ENCODE measurements at places on chromosomes 1 and 21.
A peak's percentile ranks its signal among the peaks of the same experiment; 100 is the strongest.

DNA sequence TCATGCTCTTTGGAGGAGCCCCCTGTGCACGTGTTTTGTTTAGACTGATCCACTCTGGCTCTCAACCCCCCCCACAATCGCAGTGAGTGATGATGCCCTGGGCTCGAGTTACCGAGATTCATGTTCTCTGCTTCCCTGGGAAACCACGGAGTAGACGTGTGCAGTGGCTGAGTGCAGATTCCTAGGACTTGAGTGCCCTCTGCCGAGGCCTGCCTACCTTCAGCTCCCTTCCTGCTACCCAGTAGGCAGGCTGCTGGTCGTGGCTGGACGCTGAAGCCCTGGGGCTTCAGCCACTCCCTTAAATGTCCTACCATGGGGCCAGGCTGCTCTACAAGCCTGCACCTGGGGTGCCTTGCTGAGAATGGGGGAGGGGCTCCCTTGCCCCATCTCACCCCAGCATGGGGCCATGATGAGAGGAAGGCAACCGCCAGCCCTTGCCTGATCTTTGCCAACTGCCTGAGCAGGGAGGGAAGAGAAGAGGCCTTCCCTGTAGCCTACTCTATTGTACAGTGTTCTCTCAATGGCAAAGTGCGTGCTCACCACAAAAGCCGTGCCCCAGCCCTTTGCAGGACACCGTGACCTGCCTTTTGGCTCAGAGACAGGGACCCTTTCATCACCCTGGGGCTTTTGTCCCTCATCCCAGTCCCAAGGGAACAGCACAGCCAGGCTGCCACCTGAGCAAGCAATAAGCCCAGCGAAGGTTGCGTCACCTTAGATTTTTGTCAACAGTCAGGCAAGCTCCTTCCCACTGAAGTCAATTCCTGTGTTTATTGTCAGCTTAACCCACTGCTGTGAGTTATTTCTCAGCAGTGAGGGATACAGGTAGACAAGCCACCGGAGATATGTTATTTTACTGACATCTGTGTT is 4.1 kb upstream of the GRIK3 start:
- no peak for DNase-seq

DNA sequence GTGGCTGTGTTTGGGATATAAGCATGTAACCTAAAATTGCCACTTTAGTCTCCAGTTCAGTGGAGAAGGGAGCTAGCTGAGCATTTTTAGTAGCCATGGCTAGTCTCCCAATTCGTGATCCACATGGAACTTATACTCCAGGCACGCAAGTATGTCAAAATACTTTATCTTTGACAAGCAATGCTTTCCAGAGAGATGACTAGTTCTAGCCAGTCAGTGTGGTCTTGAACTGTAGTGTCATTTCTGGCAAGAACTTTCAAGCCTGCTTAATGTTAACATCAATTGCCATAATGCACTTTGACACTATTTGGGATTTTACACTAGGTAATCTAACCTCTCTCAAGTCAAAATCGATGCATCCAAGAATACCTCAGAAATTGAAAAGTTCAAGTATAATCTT is 660.0 kb downstream of the PTPRC start:
- no peak for DNase-seq

DNA sequence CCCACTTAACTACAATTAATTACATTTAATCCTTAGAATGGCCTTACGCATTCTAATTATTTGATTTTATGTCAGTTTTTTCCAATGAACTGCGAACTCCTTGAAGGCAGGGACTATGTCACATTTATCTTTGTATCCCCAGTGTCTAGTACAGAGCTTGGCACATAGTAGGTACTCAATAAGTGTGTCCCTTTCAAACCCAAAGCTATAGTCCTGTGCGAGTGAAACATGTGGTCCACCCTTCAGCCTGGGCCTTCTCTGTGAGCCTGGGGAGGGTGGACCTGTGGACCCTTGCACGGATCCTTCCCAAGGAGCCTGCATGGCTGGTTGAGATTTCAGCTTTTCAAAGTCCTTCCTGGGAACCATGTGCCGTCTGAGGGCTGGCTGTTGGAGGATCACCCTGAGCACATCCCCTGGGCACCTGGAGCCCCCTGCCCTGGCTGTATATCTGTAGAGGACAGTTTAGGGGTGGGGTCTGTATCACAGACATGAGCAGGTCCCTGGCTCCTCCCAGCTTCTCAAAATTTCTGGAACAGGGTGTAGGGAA is 103.1 kb downstream of the IER5 start:
- no peak for DNase-seq

- DNase-seq: no peak
These were observed 30.2 kb upstream of the VPS26C start for GRCh38 chr21:37297364-37297763.

GRCh38 chr1:54347955-54348699 is 58.1 kb downstream of the SSBP3 start:
- no peak for DNase-seq

DNA sequence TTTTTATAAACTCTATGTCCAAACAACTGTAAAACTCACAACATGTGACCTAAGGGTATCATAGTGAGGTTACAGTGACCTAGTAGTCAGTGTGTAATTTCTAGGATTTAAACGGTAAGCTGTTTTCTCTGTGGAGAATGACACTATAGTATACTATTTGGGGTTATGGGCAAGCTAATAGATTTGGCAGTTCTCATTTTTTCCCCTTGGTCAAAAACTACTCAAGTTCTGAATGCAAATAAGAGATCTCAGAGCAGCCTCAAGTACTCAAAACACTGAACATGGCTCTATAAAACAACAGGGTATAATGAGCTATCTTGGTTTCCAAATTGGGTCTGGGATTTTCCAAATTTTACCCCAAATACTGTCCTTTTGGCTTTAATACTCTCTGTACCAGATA is 88.5 kb upstream of the HMCN1 start:
- no peak for DNase-seq

DNA sequence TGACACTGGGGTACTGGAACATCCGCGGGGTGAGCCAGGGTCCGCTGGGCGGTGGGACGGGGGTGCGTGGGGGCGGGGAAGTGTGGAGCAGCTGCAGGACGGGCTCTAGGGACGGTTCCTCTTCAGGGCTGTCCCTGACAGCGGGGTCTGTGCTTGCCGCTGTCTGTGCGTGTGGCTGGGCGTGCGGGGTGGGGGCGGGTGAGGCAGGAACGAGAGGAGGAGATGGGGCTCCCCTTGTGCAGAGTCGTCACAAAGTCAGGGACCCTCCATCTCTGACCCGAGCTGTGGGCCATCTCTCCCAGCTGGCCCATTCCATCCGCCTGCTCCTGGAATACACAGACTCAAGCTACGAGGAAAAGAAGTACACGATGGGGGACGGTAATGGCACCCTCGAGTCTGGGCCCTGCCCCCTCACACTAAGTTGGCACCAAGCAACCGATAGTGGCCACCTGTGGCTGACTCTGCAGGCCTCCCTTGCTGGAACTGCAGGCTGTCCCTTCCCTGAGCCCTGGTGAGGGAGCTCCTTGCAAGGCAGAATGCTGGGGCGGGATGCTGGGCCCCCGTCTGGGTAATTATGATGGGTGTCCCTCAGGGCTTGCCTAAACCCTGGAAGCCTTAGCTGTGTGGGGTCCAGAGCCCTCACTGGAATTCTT is 392 bp downstream of the GSTM2 start:
- DNase-seq: peak; percentile 1

DNA sequence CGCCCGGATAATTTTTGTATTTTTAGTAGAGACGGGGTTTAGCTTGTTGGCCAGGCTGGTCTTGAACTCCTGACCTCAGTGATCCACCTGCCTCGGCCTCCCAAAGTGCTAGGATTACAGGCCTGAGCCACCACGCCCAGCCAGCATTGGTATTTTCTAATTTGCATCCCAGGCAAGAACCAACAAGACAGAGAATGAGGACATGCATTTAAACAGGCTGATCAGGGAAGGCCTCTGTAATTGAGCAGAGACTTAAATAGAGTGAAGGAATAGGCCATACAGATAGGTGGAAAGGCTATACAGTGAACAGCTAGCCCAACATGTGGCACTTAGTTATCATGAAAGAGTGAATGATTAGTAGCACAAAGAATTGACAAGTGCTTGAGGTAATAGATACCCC is 230.4 kb downstream of the SLC35F3 start:
- DNase-seq: no peak

DNA sequence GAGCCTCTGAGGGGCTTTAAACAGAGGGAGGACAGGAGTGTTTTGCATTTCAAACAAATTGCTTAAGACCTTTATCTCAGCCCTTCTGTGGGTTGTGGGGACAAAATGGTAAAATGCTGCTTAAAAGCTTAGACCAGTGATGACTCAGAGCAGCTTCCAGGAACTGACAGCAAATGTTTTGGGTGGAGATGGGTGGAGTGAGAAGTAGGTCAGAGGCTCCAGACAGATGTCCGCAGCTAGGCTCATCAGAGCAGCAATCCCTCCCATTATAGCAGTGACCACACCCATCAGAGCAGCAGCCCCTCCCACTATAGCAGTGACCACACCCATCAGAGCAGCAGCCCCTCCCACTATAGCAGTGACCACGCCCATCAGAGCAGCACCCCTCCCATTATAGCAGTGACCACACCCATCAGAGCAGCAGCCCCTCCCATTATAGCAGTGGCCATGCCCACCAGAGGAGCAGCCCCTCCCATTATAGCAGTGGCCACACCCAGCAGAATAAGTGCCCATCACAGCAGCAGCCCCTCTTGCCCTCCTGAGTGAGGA is 532.2 kb downstream of the MATN1 start:
- DNase-seq: peak; percentile 59

DNA sequence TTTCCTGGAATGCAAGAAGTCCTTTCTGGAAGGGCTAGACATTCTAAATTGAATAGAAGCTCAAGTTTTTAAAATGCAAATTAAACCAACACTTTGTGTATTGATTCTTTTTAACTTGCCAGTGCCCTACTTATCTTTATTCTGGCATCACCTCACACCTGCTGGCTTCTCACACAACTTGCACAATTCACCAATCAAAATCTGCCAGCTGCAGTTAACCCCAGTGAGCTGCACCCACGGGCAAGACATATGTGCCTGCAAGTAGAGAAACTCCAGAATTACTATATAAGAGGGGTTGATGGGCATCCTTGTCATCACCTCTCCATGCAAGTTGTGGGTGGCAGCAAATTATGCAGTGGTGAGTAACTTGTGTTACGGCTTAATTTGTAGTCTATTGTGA is 11.7 kb upstream of the PLPPR4 start:
- no peak for DNase-seq
